ENCODE measurements at places on chromosomes 1 and 21.

DNA sequence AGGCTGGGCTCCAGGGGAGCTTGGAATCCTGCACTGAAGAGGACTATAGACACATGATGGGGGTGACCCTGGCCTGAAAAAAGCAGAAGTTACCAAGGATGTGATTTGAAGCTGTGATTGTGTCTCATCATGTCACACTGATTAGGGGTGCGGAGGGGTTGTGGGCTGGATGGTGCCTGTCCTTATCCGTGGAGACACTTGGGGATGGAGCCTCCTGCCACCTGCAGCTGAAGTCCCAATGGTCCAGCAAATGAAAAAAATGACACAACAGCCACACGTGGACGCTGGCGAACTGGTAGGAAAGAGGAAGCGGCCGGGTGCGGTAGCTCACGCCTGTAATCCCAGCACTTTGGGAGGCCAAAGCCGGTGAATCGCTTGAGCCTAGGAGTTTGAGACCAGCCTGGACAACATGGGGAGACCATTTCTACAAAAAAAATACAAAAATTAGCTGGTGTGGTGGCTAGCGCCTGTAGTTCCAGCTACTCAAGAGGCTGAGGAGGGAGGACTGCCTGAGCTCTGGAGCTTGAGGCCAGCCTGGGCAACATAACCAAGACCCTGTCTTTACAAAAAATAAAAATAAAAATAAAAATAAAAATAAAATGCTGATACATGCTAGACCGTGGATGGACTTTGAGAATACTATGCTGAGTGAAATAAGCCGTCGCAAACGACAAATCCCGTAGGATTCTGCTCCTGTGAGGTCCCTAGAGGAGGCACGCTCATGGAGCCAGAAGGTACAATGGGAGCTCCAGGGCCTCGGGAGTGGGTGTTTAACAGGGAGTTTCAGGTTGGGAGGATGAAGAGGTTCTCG is 838 bp upstream of the IBA57 start:
- DNase-seq = no peak

DNA sequence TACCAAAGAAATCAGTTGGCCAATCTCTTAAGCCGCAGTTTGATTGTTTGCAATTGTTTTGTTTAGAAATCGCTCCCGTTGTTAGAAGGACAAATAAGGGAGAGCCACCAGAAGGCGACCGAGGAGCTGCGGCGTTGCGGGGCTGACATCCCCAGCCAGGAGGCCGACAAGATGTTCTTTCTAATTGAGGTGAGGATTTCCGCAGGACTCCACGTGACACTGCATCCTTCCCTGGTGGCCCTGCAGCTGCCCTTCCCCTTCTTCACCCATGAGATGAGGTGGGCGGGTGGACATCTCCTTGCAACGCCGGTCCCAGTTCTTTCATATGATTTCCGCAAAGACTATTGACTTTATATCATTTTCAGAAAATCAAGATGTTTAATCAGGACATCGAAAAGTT is 27.2 kb upstream of the MX1 start:
- no peak for DNase-seq

- no peak for DNase-seq
Observed at GRCh38 chr1:168725831-168726230, 3.2 kb downstream of the DPT start.

GRCh38 chr1:110637475-110637874 is 31.3 kb upstream of the KCNA2 start:
- DNase-seq = no peak

DNA sequence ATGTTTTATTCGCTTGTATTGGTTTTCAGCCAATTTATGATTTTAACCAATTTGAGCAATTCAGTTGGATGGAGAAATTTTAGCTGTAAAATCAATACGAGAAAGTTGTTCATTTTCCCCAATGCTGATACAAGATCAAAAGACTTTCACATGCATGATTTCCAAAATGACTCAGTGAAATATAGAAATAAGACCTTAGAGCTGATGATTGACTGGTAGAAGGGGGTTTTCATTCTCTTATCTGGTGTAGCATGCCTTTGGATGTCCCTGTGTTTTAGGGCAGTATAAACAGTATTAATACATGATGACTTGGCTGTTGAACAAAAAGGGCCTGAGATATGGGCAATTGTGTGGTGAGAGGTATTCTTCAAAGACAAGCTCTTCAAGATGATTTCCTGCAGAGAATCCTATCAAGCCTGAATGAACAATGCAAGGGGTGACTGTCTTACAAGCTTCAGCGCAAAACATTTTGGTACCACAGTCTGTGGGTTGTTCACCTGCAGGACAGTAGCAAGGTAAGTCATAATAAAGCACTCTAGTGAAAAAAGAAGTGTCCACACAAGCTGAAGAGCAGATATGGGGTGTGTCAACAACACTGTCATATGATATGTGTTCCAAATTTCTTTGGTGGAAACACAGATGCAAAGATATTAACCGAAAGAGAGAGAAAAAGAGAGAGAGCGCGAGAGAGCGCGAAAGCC is 156.2 kb downstream of the TNFSF18 start:
- no peak for DNase-seq

All from AG08395 (cell line).